Frontal cortex (tissue), 4 donors: ENCODE measurements at places on chromosomes 2 and 18.

DNA sequence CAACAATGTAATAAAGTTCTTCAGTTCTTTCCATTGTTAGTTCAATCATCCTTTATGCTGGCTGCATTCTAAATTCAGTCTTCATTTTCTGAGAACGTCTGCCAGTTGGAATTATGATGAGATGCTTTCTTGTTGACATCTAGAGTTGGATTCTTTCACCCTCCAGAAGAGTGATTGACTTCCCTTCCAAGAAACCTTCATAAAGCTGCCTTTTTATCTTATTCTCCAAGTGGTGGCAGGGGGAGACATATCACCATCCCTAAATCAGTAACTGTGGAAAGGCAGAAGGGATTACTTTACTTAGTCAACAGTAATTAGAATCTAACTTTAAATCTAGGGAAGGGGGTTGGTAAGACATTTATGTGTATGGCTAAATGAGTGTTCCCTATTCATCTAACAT lies 86.8 kb upstream of the GULP1 start:
- DNase-seq = no peak

DNA sequence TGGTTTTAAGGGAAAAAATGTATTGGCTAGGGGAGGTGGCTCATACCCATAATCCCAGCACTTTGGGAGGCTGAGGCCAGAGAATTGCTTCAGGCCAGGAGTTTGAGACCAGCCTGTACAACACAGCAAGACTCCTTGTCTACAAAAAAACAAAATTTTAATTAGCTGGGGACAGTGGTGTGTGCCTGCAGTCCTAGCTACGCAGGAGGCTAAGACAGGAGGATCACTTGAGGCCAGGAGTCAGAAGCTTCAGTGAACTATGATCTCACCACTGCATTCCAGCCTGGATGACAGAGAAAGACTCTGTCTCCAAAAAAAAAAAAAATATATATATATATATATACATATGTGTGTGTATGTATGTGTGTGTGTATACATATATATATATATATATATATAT lies 18.5 kb downstream of the CCDC88A start:
- DNase-seq = no peak

DNA sequence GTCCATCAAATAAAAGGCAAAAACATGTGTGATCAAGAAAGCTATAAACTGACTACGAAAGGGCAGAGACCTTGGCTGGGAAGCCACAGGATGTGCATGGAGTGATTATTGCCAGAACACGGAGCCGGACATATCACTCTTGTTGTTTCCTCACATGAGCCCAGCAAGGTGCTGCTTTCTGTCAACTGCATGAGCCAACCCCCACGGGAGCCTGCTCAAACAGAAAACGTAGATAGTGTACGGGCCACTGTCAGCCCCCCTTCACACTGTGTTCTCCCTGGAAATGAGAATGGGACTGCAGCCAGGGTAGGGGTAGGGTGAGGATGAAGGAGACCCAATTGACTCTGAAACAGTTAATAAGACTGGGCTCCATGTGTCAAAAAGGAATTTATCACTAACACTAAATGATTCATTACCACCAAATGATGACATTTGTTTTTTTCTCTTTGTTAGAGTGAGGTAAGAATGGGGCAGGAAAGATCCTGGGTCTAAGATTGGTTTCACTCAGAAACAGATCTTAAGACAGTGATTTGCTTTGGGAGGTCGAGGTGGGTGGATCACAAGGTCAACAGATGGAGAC lies 235.8 kb downstream of the MREG start:
- no peak for DNase-seq

GRCh38 chr2:103002954-103003353 lies 241.1 kb downstream of the TMEM182 start:
- DNase-seq = no peak

GRCh38 chr18:59918320-59918755 lies 18.5 kb downstream of the PMAIP1 start:
- no peak for DNase-seq

- no peak for DNase-seq
Observed at GRCh38 chr2:201223089-201224073, 37.0 kb upstream of the CASP8 start.

DNA sequence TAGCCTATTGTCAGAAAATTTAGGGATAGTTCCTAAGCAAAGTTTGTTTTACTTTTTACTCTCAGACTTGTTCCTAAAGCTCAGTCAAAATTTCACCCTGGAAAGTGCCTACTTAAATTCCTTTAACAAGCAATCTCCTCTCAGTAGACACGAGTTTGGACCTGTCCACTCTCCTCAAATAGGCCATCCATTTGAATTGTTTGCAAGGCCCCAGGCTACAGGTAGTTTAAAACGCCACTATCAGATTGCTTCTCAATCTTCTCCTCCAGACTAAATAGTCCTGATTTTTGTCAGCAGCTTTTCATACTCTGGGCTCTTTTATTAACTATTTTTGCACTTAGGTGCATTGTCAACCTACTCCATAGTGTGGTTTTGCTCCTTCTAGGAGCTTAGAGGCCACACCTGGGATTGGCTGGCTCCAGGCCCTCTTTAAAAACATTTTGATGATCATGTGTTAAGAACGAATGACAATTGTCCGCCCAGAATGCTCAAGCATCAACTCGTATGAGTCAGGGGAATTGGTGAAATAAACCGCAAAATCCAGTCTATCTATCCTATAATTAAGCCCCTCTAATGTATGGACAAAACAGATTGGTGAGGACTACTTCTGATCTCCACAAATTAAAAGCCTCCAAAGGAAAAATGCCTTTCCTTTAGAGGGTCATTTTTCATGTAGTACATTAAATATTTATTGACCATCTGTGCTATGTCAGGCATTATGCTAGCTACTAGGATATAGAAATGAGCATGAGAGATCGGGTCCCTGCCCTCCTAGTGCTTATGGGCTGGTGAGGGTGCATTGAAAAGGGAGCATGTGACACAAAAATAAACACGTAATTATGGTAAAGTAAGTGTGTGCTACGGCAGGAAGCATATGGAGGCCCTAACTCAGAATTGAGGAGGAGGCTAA lies 333.8 kb upstream of the TNP1 start:
- DNase-seq = no peak

GRCh38 chr2:66919286-66919685 lies 477.8 kb upstream of the ETAA1 start:
- DNase-seq = no peak

DNA sequence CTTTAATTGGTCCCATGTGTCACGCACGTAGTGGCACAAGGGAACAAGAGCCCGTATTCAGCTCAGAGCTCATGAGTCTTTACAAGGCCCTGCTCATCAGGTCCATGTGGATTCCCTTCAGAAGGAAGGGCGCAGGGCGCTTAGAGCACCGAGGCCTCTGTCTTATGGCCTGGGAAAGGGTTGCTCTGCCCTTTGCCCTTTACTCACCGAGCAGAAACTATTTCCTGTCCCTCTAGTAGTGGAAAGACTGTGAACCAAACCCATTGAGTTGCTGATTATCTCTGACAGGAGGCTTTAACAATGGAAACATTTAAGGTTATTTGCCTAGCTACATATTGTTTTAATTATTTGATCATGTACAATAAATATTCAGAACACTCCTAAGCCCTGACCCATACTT lies 102.0 kb upstream of the ACAA2 start:
- DNase-seq = no peak

- no peak for DNase-seq
Observed at GRCh38 chr18:77359561-77360314, 110.1 kb downstream of the GALR1 start.

- DNase-seq = no peak
Observed at GRCh38 chr2:130378898-130379214, 23.0 kb downstream of the PTPN18 start.

DNA sequence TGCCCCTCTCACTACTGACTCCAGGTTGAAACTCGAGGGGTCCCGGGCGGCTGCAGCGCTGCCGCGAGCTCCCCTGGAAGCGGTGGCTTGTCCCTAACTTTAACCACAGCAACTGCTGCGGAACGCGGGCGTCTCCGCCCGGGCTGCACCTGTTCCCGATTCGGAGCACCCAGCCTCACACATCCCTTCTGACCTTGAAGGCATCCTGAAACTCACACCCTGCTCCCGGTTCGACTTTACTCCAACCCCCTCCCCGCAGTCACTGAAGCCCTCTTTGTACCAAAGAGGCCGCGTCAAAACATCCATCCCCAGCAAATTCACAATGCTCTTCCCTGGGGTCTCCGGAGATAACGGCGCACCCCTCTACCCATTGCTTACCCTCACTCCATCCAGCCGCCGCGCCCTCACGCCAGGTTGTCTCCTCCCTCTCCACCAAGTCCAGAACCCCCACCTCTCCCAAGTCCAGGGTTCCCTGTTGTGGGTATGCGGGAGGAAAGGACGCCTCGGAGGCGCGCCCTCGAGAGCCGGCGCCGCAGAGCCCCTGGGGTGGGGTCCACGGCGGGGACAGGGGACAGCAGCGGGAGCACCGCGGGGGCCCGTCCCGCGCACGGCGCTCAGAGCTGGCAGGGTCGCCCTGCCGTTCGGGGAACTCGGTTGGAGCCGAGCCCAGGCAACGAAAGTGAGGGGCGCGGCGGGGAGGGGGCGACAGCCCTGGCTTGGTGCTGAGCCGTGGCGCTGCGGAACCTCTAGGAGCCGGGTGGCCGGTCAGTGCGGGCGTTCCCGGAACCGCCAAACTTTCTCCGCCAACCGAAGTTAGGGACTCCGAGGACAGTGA lies 934 bp downstream of the MYO5B start:
- no peak for DNase-seq

- no peak for DNase-seq
Observed at GRCh38 chr2:42192652-42193566, 23.8 kb downstream of the EML4 start.

- no peak for DNase-seq
Observed at GRCh38 chr2:209074711-209075110, 349.1 kb upstream of the MAP2 start.

GRCh38 chr2:19552270-19552669 lies 193.8 kb upstream of the OSR1 start:
- no peak for DNase-seq

- DNase-seq = no peak
Observed at GRCh38 chr2:177059293-177059692, 153.3 kb upstream of the HNRNPA3 start.

DNA sequence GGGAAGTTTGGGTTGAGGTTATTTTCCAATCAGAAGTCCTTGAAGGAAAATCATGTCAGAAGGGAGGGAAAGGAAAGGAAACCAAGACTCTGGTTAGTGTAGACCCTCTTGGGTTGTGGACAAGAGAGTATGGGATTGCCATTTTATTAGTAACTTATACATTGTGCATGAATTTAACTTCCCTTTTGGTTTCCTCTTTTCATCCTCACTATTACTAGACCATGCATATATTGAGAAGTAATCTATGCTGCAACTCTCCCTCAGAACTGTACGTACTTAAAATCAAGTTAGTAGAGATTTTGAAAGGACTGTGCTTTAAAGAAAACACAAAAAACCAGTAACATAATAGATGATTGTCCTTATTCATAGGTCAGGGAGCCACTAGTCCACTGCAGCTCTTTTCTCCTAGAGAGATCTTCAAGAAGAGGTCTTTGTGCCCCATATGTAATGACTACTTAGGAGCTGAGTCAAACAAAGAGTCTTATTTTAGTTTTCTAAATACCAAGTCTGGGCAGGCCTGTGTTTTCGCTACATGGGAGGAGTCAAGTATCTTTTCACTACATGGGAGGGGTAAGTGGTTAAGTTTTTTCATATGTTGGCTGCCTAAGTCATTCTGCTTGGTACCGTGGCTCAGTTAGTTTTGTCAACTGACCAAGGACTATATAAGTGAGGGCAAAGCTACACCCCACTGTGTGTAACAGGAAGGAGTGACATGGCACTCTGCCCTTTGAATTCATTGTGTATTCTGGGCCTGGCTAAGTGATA lies 25.2 kb upstream of the FAM117B start:
- no peak for DNase-seq

- DNase-seq = no peak
Observed at GRCh38 chr2:190529486-190530247, 4.9 kb downstream of the NEMP2 start.

DNA sequence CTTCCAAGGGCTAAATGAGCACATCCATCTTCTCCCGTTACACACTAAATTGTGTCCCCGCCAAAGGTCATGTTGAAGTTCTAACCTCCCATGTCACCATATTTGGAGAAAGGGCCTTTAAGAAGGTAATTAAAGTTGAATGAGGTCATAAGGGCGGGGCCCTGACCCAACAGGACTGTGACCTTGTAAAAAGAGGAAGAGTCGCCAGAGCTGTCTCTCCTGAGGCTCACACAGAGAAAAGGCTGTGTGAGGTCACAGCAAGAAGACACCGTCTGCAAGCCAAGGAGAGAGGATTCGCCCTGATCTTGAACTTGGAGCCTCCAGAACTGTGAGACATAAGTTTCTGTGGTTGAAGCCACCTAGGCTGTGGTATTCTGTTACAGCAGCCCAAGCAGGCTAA lies 24.1 kb downstream of the TRABD2A start:
- DNase-seq = no peak
